Myocyte (in vitro differentiated cells): ENCODE measurements at places on chromosomes 1 and 21. TPM values are rescaled to one million over a fixed set of nuclear protein-coding genes. Genes with fewer than 3 reads are reported as not detected.

DNA sequence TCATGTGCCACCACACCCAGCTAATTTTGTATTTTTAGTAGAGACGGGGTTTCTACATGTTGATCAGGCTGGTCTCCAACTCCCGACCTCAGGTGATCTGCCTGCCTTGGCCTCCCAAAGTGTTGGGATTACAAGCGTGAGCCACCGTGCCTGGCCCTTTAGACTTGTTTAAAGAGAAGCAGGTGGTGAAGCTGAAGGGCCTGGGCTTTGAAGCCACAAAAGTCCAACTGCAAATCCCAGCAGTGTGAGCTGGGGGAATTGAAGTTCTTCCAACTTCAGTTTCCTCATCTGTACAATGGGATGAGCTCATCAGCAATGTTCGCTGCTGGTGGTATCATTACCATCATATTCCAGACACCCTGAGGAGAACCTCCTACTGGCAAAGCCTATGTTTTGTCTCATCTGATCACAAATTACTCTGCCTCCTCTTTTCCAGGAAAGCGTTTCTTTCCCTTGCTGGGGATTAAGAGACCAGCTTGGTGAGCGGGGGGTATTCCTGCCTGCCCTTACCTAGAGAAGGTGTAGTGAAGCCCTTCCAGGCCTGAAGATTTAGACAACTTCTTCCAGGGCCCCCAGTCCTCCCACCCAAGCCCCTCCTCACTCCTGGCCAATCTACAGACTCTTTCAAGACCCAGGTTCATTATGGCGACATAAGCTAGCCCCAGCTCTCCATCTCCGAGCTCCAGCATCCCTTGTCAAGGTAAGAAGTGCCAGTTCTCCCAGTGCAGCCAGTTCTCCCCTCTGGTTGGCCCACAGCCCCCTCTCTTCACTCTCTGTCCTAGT, 2.4 kb upstream of the SHISA4 start:
- DNase-seq: peak; percentile 81

GRCh38 chr1:118461154-118461553, 276.1 kb upstream of the SPAG17 start:
- no peak for DNase-seq

AMY2A gene
- not detected in 2 replicates for total RNA-seq

- DNase-seq: peak; percentile 38
Observed at GRCh38 chr21:38223893-38224540, 32.8 kb upstream of the KCNJ15 start.

DNA sequence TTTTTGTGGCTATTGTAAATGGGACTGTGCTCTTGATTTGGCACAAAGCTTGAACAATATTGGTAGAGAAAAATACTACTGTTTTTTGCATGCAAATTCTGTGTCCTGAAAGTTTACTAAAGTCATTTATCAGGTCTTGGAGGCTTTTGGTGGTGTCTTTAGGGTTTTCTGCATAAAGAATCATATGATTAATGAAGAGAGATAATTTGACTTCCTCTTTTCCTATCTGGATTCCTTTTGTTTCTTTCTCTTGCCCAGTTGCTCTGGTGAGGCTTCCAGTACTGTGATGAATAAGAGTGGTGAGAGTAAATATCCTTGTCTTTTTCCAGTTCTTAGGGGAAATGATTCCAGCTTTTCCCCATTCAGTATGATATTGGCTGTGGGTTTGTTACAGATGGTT, 1166.7 kb downstream of the NCAM2 start:
- DNase-seq: no peak

GRCh38 chr1:208896768-208897167, 652.6 kb upstream of the PLXNA2 start:
- no peak for DNase-seq

DNA sequence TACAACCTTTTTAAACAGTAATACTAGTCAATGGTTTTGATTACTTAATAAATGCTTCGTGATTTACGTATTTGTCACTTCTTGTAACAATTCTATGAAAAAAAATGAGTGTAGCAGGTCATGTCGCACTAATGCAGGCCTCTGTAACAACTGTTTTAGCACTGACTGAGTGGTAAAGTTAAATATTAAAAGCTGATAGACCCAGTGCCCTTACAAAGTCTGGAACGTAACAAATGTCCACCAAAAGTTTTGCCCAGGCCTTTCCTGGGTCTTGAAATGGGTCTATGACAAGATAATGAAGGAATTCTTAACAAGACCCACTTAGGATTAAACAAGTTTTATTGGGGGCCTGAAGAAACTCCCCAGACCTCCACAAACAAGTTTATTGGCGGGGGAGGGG, 304.6 kb upstream of the DEPDC1 start:
- no peak for DNase-seq

DNA sequence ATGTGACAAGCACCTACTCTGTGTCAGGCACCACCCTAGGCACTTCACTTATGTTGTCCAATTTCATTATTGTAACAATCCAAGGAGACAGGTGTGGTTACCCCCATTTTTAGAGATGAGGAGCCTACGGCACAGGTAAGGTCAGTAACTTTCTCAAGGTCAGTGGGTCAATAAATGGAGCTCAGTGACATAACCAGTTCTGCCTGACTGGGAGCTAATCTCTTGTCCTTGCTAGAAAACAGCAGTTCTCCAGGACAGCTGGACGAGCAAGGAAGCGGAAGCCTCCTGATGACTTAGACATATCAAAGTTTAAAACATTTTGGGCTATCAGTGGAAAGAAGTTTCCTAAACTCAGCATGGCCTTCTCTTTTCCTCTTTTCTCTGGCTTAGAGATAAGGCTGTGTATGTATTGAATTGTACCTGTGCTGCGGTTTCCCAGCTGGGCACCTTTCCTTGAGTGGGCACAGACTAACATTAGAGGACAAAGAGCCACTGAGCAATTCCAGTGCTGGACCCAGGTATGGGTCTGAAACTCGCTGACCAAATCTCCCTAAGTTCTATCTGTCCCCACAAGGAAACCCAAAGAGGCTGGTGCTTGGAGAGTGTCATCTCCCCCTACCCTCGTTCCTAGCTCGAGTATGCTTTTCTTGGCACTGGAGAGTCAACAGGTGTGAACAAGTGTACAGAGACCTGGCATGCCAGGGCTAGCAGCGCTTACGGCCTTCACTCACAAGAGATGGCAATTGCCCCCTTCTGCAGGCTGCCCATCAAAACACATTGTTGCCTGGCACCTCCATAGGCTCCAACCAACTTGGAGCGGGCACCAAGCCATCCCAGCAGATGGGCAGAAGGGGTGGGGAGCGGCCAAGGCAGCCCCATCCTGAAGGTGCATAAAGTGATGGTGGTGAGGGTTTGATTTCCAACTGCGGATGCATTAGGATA, 456.1 kb upstream of the PROX1 start:
- no peak for DNase-seq

DNA sequence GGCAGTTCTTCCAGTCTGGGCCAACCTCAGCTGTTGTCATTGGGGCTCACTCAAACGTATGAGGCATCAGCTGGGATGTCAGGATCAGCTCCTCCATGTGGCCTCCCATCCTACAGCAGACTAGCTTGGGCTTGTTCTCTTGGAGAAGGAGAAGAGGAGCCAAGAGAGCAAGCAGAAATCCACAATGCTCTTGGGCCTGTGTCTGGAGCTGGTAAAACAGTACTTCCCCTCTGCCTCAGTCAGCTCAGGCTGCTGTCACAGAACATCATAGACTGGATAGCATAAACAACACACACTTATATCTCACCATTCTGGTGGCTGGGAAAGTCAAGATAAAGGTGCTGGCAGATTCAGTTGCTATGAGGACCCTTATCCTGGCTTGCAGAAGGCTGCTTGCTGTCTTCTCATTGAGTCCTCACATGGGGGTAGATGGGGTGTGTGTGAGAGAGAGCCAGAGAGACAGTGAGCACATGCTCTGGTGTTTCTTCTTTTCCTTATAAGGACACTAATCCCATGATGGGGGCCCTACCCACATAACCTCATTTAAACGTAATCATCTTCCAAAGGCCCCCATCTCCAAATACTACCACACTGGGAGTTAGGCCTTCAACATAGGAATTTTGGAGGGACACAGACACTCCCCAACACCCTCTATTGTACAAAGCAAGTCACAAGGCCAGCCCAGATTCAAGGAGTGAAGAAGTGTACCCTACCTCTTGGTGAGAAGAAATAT, 16.3 kb upstream of the DNAJC6 start:
- no peak for DNase-seq

UBE2U gene
- not detected in 2 replicates for total RNA-seq

DNA sequence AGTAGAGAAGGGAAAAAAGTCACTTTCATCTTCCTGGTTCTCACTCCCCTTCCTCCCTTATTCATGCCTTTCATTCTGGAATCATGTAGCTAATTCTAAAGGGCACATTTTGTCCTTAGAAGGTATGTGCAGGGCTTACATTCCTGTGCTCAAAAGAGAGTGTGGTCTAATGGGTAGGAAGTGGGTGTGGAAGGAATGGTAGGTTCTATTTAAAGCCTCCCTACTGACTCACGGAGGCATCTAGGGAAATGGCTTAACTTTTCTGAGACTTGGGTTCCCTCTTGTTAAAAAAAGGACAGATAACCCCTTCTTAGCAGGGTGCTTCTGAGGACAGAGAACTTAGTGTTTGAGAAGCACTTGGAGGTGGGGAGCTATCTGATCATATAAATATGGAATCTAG, 249.3 kb upstream of the DUSP10 start:
- DNase-seq: peak; percentile 83

DNA sequence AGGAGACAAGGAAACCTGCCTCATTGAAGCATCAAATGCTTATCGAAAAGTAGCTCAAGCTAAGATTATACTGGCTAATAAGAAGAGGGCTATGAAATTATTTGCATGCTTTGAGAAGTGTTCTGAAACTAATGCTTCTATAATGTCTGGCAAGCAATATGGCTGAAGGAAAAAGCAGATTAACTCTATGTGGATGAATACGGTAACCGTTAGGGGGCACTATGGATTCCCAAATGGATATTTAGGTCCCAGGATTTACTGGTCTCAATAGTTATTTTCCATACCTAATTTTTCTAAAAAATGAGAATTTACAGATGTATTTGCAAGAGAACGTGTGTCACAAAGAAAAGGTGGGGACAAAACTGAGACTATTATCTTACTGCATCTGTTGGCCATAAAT, 34.6 kb upstream of the RRP15 start:
- DNase-seq: no peak

DNA sequence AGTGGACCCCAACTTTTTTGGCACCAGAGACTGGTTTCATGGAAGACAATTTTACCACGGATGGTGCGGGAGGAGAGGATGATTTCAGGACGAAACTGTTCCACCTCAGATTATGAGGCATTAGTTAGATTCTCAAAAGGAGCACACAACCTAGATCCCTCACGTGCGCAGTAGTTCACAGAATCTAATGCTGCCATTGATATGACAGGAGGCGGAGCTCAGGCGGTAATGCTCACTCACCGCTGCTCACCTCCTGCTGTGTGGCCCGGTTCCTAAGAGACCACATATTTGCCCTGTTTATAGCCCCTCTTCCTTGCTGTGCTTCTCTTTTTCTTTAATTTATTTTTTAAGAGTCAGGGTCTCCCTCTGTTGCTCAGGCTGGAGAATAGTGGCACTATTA, 4.6 kb downstream of the NTRK1 start:
- no peak for DNase-seq
